ENCODE measurements at places on chromosomes 6 and 20.

- DNase-seq: no peak
Observed at GRCh38 chr6:106146852-106147351, 60.8 kb downstream of the PRDM1 start.

DNA sequence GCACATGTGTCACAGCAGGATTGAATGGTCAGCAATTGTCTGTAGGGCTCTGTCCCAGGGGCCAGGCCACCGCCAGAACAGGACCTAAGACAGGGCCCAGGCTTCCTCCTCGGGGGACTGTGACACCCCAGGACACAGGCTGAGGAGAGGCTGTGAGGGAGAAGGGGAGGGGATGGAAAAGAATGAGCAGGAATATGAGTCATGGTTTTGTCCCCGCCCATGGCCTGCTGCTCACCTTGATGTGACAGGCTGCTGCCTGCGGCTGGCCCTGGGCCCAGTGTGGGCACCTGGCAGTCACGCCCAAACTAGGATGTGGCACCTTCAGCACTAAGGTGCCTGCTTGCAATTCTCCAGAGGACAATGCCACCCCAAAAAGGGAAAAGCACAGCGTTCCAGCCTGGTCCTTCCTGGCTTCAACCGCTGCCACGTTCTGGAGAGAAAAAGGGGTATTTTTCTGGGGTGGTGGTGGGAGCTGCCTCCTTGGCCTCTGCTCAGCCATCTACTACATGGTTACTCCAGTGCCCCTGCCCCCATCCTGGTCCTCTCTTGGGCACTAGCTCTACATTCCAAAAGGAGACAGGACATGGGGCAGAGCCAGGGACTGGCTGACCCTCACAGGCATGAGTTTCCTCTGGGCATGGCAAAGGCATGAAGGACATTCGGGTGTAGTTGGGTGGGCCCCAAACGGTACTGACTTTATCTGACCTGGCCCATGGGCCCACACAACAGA lies 93.4 kb downstream of the SLC22A23 start:
- no peak for DNase-seq

DNA sequence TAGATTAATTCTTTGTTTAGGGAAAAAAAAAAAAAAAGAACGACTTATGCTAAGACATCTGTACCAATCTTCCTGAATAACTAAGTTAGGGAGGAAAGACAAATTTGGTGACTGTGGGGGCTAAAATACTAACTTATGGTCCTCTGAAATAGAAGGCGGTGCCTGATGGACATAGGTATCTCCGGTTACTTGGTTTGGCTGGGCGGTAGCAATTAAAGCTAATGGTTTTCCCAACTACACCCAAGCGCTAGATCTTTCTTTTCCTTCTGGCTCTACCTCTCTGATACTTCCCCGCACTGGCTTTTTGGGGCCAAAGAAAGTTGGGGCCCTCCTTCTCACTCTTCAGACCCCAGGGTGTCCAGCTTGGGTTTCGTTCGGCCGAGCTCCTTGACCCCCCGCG lies 1.0 kb upstream of the RBM24 start:
- no peak for DNase-seq

GRCh38 chr6:121816361-121816760 lies 380.9 kb downstream of the GJA1 start:
- DNase-seq: no peak

- DNase-seq: peak; percentile 12
Observed at GRCh38 chr6:170439366-170440361, 113.4 kb downstream of the PSMB1 start.
